ENCODE measurements at places on chromosomes 1 and 21.

DNA sequence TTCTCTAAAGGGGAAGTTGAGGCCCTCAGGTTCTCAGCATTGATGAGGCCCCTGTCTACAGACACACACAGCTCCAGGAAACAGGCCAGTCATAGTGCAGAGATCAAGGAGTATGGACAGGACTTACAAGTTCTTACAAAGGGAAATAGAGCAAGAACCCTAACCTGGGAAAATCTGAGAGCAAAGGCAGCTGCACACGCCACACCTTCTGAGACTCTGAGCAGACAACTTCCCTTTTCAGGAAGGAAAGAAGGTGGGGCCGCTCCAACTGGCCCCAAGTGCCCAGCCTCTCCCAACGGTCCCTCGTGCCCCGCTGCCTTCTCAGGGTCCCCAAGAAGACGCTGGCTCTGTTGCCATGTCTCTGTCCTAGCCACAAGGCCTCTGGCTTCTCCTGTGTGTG is 3.6 kb downstream of the NOC2L start:
- no peak for DNase-seq

DNA sequence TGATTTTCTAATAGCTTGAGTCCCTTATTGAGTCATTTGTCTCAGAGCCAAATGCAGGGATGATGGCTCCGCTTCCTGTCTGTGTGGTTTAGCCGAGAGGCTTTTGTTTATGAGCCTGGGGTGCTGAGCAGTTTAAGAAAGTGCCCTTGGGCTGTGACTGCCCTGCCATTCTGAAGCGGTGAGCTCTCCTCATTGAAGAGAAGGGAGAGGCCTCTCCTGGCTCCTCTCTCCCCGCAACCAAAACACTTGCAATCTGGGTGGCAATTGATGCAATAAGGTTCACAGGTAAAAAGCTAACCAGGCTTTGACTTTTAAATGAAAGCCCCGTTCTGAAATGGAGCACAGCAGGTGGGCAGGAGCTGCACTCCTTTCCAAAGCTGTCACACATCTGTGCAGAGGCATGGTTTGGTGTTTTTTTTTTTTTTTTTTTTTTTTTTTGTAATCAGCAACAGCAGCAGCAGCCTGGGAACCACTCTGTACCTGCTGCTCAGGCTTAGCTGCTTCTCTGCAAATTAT is 403.7 kb downstream of the SIPA1L2 start:
- no peak for DNase-seq

- DNase-seq, result no peak
Measured at GRCh38 chr1:29371332-29371731, 135.0 kb downstream of the PTPRU start.

- no peak for DNase-seq
Measured at GRCh38 chr1:236168716-236169429, 26.5 kb downstream of the GPR137B start.

GRCh38 chr1:209513226-209513625 is 70.3 kb upstream of the CAMK1G start:
- no peak for DNase-seq

All from HuH-7.5 (cell line).